SJSA1 (cell line): ENCODE measurements at places on chromosomes 4 and X. TPM values are rescaled to one million over a fixed set of nuclear protein-coding genes. Genes with fewer than 3 reads are reported as not detected.

Gene PARM1
- not detected in 2 replicates for total RNA-seq

Gene MGARP
- total RNA-seq: 1.6 and 6.1 TPM in 2 replicates

Gene RBM47
- 0.13 TPM in 1 of 2 replicates, not detected in the other for total RNA-seq

Gene CHRNA9
- total RNA-seq: not detected in 2 replicates

- no peak for DNase-seq
Measured at GRCh38 chr4:175787546-175787945, 24.5 kb downstream of the GPM6A start.

DNA sequence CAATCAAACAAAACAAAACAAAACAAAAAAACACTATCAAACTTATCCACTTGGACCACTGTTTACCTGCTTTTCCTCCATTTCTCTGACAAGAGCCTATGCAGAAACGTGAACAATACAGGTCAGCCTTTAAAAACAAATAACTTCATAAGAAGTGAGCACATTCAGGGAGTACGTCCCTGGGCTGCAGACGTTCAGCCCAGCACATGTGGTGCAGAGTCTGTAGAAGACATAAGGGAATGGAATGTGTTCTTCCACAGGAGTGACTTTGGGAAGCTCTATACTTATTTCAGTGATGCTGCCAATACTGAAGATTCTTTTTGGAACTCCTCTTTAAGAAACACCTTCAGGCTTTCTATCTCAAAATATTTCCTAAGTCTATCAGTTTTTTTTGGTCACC, 120.6 kb downstream of the SPRY1 start:
- DNase-seq: no peak

GRCh38 chr4:92163348-92163747, 140.4 kb upstream of the GRID2 start:
- no peak for DNase-seq

- peak; percentile 22 for DNase-seq
Measured at GRCh38 chr4:26321373-26322221, 783 bp downstream of the RBPJ start.

DNA sequence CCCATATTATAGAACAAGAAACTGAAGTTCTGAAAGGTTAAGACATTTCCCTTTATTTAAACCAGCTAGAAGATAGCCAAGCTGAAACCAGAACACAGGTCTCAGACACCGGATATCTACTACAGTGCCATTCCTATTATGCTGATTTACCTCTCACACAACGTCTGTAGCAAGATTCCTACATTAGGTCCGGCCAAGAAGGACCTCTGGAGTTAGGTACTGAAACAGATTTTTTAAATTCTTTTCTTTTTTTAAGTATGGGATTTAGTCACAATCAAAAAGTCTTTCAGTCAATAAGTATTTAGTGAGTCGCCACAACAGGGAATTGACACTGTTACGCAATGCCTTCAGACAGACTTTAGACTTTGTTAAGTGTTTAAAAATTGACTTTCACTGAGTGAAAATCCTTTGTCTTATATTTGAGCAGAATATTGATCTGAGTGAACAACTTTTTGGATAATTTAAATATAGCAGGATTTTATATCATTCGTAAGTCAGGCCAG, 26.5 kb upstream of the SPANXN4 start:
- DNase-seq: no peak

- DNase-seq: no peak
Measured at GRCh38 chrX:84796321-84796720, 207.4 kb upstream of the APOOL start.

GRCh38 chr4:113564493-113564892, 197.0 kb downstream of the CAMK2D start:
- no peak for DNase-seq

GRCh38 chr4:113080050-113080449, 30.6 kb downstream of the ANK2 start:
- DNase-seq: no peak

DNA sequence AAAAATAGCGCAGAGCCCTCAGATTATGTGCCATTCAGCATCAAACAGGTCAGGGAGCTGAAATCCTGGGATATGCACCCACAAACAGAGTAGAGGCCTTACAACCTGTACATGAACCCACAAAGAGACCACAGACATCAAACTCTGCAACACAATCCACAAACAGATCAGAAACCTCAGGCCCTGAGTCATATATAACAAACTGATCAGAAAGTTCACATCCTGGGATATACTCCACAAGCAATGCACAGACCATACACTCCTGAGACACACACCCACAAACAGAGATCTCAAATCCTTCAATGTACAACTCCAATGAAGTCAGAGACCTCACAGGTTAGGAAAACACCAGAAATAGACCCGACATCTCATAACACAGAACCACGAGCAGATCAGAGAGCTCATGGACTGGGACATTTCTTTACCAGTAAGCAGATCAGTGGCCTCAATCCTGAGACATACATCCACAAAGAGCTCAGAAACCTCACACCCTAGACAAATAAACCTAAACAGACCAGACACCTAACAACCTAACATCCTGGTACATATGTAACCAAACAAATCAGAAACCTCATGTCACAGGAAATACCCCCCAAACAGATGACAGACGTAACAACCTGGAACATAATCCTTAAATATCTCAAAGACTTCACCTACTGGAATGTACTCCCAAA, 24.2 kb downstream of the SUV39H1 start:
- no peak for DNase-seq

DNA sequence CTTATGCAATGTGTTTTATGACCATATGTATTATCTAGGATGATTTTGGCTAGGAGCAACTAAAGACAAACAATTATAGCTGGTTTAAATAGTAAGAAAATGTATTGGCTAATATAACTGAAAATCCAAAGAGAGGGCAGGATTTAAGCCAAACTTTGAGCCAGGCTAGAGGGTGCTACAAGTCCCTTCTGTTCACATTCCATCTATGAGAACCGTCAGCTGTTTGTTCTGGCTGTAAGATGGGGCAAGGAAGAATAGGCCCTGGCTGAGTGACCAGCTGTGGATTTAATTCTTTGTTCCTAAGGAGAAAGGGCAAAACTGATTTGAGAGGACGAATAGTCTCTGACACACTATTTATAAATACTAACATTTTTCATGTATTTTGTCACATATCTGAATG, 79.2 kb upstream of the UGT8 start:
- DNase-seq: no peak
